ENCODE measurements at places on chromosomes 1 and 21.

DNA sequence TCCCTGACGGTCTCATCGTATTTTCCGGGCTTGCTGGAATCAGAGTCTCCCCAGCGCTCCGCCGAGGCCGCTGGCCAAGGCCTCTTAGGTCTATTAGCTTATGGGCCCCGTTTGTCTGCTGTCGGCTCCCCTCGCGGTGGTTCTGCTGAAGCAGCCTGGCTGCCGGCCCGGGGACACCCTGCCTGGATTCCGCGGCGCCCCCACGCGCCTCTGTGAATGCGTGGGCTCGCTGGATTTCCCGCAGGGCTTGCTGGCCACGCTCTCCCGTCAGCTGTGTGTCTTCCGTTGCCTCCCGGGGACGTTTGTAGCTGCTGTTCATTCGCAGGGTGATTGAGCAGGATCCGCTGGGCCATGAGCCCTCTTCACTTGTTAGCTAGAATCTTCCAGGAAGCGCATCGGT is 8.4 kb downstream of the LRRC3 start:
- H3K27me3 ChIP-seq: peaks cover 6% of the 10 kb centered on the region
- DNase-seq: no peak

DNA sequence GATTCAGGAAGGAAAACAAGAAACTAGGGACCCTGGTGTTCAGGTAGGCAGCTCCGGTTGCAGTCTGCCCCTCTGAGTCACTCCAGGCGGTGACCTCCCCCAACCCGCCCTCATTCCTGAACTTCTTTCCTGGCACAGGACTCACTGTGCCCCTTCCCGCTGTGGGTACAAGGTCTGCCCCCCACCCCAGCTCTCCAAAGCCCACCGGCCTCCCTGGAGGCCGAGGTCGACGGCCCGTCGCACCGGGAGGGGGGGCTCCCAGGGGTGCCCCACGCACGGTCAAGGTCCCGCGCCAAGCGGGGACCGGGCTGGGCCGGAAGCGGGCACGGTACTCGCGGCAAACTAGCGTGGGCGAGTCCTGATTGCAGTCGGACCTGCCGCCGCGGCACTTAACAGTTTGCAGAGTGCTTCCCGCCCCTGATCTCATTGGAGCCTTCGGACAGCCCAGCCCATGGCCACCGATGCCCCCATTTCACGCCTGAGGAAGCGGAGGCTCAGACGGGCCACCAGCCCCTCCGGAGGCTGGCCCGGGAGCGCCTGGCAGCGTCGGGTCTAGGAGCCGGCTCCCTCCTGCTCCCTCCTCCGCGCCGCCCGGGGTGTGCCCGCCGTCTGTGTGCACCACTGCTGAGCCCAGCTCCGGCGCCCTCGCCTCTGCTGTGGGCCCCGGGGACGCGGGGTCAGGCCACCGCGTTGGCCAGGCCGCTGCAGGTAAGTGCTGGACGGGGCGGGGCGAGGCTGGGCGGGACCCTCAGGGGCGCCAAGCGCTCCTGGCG is at the start of gene GJB3:
GJB3 (plus strand) TSS at position 144 of the 773 bp plus-strand sequence. CDS start 3,549 bp downstream, outside the sequence.
- H3K4me1 ChIP-seq: peaks cover 22% of the 10 kb centered on the region
- no peak within 1 kb of the TSS for H3K4me3 ChIP-seq
- no peak for DNase-seq

DNA sequence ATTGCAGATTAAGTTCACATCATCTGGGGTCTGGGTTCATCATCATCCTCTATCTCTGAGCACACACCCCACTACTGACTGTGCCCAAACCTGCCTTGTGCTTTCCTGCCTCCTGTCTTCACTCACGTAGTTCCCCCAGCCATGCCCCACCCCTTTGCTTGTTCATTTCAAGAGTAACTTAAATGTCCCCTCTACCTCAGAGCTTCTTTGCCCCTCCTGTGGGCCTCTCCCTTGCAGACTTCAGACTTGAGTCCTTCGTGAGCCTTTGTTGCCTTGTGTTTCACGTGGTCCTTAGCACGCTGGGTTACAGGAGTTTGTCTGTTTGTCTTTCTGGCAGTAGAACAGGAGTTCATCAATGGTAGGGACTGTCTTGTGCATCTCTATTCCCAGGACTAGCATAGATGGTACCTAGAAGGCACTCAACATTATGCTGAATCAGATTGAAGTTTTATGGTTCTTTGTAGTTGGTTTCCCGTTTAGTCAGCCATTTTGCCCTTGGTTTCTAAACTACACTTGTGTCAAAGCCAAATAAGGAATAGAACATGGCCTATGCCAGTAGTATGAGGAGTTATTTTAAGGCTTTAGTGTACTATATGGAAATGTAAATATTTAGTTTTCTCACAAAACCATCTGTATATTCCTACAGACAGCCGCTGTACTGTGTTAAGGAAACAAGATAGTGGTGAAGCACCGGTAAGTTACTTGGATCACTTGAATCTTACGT is 86.2 kb downstream of the TTC3 start:
- H3K27ac ChIP-seq: no peak overlapping the region
- H3K27me3 ChIP-seq: no peaks in the 10 kb centered on the region
- H3K4me3 ChIP-seq: no peak overlapping the region
- H3K4me1 ChIP-seq: peaks cover 6% of the 10 kb centered on the region

DNA sequence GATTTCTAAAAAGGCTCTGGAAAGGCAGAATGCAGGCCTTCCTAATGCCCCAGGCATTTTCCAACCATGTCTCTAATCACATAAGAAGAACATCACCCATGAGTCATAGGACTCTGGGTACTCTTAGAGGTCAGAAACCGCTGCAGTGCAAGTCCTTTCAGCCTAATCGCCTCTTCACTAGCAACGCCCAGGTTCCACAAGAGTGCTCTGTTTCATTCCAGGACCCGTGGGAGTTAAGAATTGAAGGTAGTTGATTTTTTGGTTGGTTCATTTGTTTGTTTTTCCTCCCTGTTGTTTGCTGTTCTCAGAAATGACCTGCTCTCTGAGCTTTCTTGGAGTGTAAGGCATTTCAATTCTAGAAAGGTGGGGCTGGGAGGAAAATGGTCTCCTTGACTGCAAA is 123.2 kb downstream of the NR5A2 start:
- peak overlapping the region; percentile 67 for H3K27ac ChIP-seq
- peak; percentile 80 for DNase-seq
- H3K4me1 ChIP-seq: peaks cover 35% of the 10 kb centered on the region
- no peaks in the 10 kb centered on the region for H3K36me3 ChIP-seq
- H3K27me3 ChIP-seq: no peaks in the 10 kb centered on the region

DNA sequence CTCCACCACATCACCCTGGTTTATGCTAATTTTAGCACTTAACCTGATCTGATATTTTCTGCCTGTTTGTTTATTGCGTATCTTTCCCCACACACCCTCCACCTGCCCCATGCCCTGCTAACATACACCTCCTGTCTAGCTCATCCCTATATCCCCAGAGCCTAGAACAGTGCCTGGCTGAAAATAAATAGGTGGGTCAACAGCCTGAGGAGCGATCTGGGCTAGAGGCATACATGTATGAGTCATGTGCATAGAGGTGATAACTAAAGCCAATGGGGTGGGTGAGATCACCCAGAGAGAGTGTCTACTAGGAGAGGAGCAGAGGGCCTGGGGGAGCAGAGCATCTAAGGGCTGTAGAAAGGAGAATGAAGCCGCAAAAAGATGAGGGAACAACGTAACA is 2.7 kb downstream of the HTR1D start:
- no peak overlapping the region for H3K27ac ChIP-seq
- DNase-seq: peak; percentile 16
- peaks cover 23% of the 10 kb centered on the region for H3K4me1 ChIP-seq
- peaks cover 8% of the 10 kb centered on the region for H3K27me3 ChIP-seq
- H3K4me3 ChIP-seq: no peak overlapping the region

DNA sequence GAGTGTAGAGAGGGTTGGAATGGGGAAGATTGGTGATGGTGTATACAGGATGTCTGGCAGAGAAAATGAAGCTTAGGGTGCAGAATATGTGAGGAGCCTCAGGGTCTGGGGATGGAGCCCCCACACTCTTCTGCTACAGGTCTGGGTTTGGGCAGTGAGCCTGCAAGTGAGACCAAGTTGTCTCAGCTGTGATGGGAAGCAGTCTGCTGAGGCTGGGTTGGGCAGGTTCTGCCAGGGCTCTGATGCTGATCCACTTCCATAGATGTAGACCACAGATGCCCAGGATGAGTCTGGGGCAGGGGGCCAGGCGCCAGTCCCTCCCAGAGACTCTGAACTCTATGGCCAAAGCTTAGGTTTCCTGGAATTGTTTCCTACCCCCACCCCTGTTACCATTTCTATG is 516.9 kb downstream of the PTPRU start:
- H3K27ac ChIP-seq: no peak overlapping the region
- peaks cover 8% of the 10 kb centered on the region for H3K27me3 ChIP-seq
- no peaks in the 10 kb centered on the region for H3K36me3 ChIP-seq
- no peak for DNase-seq
- H3K4me3 ChIP-seq: no peak overlapping the region

- DNase-seq: no peak
- no peak overlapping the region for H3K27ac ChIP-seq
- H3K4me3 ChIP-seq: no peak overlapping the region
- no peaks in the 10 kb centered on the region for H3K36me3 ChIP-seq
- peaks cover 4% of the 10 kb centered on the region for H3K27me3 ChIP-seq
These were observed 58.3 kb upstream of the PLA2G4A start for GRCh38 chr1:186770421-186770820.

DNA sequence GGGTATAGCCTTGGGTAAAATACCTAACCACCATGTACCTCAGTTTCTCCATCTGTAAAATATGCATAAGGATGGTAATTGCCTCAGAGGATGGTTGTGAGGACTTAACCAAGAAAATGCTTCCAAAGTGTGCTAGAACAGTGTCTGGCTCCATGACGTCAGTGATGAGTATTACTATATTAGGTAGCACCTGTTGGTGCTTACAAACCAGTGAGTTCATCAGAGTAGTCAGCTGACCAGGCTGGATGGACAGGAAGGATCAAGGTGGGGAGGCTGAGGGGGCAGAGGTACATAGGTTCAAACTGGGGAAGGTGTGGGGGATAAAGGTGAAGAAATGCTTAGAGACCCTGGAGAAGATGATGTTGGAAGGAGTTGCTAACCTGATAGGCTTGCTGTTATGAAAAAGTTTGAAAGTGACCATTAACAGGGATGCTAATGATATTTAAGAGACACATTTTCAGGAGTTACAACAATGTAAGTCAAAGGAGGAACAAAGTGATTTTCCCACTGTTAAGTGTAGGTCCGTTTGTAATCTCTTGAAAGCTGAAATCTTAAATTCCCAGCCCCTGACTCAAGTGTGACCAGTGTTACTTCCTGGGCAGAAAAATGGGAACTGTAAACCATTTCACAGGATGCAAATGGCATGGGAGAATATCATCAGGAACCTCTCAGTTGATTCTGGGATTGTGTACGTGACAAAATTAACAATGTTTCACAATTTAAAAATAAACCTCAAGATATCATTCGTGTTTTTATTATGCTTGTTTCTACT is 4.4 kb downstream of the NTPCR start:
- H3K36me3 ChIP-seq: peaks cover 32% of the 10 kb centered on the region
- peaks cover 37% of the 10 kb centered on the region for H3K4me1 ChIP-seq
- no peak overlapping the region for H3K27ac ChIP-seq
- H3K27me3 ChIP-seq: no peaks in the 10 kb centered on the region

GRCh38 chr21:29163341-29164115 is 33.1 kb downstream of the MAP3K7CL start:
- H3K4me1 ChIP-seq: peaks cover 45% of the 10 kb centered on the region
- peak overlapping the region; percentile 97 for H3K27ac ChIP-seq
- H3K27me3 ChIP-seq: 0 out of 2 replicates have a peak, but pooled peaks cover 3% of the 10 kb centered on the region
- DNase-seq: no peak
- peaks cover 14% of the 10 kb centered on the region for H3K36me3 ChIP-seq
- H3K4me3 ChIP-seq: peak overlapping the region; percentile 7

GRCh38 chr1:37108596-37109188 is 74.4 kb upstream of the GRIK3 start:
- H3K27ac ChIP-seq: no peak overlapping the region
- H3K36me3 ChIP-seq: no peaks in the 10 kb centered on the region
- H3K4me1 ChIP-seq: no peaks in the 10 kb centered on the region
- DNase-seq: no peak

- peaks cover 2% of the 10 kb centered on the region for H3K27me3 ChIP-seq
- DNase-seq: peak; percentile 73
- H3K36me3 ChIP-seq: 0 out of 2 replicates have a peak, but pooled peaks cover 14% of the 10 kb centered on the region
- peak overlapping the region; percentile 20 for H3K27ac ChIP-seq
These were observed 46.8 kb upstream of the A3GALT2 start for GRCh38 chr1:33367485-33368405.

- no peaks in the 10 kb centered on the region for H3K36me3 ChIP-seq
- peaks cover 15% of the 10 kb centered on the region for H3K27me3 ChIP-seq
- no peaks in the 10 kb centered on the region for H3K4me1 ChIP-seq
These were observed 15.7 kb downstream of the ABCG1 start for GRCh38 chr21:42234464-42235241.

DNA sequence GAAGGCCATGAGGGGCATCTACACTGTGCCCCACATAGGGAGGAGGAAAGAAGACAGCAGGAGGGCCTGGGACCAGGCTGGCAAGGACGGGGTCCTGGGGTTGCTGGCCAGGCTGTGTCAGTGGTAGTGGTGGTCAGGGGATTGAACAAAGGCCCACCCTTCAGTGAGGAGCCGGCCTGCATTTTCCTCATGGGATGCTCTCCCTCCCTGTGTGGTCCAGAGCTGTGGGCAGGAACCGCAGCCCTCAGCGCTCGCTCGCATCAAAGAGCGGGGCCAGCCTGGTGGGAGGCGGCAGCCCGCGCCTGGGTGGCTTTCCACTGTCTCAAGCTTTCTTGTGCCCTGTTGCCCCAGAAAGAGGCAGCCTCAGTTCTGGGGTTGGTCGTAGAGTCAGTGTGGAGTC is 24.8 kb downstream of the LHX4 start:
- H3K4me1 ChIP-seq: peaks cover 5% of the 10 kb centered on the region
- no peak for DNase-seq
- H3K27me3 ChIP-seq: peaks cover 21% of the 10 kb centered on the region
- H3K27ac ChIP-seq: no peak overlapping the region

GRCh38 chr1:159939678-159940002 is 5.8 kb downstream of the IGSF9 start:
- peaks cover 9% of the 10 kb centered on the region for H3K4me1 ChIP-seq
- H3K36me3 ChIP-seq: no peaks in the 10 kb centered on the region
- H3K27ac ChIP-seq: no peak overlapping the region

DNA sequence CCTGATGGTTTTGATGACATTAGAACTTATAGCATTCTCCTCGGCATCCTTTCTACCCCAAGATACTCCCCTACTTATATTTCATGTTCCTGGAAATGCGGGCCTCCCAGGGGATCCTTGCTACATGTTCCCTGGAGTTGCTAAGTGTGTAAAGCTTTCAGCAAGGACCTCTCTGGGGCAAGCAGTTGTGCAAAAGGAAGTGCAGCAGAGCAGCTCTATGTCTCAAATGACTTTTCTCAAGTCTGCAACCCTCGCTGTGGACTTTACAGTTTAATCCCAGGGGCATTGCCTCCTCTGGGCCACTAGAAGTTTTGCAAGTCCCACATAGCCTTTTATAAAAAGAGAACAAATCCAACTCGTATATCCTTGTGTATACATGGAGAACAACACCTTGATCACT is 20.8 kb upstream of the MNDA start:
- H3K27ac ChIP-seq: no peak overlapping the region
- DNase-seq: no peak
- no peak overlapping the region for H3K4me3 ChIP-seq
- no peaks in the 10 kb centered on the region for H3K27me3 ChIP-seq
- H3K36me3 ChIP-seq: no peaks in the 10 kb centered on the region

- H3K36me3 ChIP-seq: 0 out of 2 replicates have a peak, but pooled peaks cover 4% of the 10 kb centered on the region
- peak overlapping the region; percentile 76 for H3K27ac ChIP-seq
- no peaks in the 10 kb centered on the region for H3K27me3 ChIP-seq
- H3K4me3 ChIP-seq: no peak overlapping the region
- H3K4me1 ChIP-seq: peaks cover 55% of the 10 kb centered on the region
- DNase-seq: no peak
These were observed 130.9 kb downstream of the FGGY start for GRCh38 chr1:59427784-59428183.

- H3K27ac ChIP-seq: no peak overlapping the region
- no peak overlapping the region for H3K4me3 ChIP-seq
- no peaks in the 10 kb centered on the region for H3K4me1 ChIP-seq
- DNase-seq: no peak
These were observed 46.5 kb upstream of the BEND5 start for GRCh38 chr1:48823168-48823567.

Data from HFFc6 (cell line).